H7 (cell line): ENCODE measurements at places on chromosomes 13 and 19.
A peak's percentile ranks its signal among the peaks of the same experiment; 100 is the strongest.

GRCh38 chr13:106416645-106417044 lies 118.8 kb downstream of the EFNB2 start:
- no peak for DNase-seq

- no peak for DNase-seq
Measured at GRCh38 chr13:22736768-22737092, 444.0 kb upstream of the SGCG start.

DNA sequence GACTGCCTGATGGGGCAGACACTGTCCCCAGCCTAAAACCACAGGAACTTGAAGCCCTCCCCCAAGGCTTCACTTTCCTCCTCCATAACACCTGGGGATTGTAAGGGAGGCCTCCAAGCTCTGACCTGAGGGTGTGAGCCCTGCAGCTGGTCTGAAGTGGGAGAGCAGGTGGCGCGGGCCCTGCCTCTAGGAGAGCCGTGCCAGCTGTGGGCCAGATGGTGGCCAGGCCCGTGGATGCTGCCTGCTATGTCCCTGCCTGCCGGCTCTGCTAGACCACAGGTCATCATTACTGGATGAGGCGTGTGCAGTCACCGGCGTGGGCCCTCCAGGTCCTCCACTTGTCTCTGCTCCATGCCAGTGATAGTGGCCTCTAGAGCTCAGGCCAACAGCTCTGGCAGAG lies 3.5 kb upstream of the KLHL26 start:
- no peak for DNase-seq

DNA sequence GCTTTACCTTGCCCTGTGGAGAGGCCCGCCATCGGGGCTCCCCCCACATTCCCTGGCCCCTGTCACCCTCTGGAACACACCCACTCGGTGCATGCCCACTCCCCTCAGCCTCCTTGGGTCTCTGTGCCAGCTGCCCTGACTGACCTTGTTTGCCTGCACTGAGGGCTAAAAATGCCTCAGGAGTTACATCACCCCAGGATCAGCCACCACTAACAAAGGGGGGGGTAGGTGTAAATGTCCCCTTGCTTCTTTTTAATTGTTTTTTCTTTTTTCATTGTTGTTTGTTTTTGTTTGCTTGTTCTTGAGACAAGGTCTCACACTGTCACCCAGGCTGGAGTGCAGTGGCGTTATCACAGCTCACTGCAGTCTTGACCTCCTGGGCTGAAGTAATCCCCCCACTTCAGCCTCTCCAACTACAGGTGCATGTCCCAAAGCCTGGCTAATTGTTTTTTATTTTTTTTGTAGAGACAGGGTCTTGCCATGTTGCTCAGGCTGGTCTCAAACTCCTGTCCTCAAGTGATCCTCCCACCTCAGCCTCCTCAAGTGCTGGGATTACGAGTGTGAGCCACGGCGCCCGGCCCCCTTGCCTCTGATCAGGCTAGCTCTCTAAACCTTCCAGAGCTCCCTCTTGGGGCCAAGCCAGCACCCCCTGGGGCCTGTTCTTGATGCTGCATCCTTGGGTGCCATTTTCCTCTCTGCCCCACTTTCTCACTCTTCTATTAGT lies 297.1 kb downstream of the UQCRFS1 start:
- no peak for DNase-seq

- DNase-seq: peak; percentile 29
Measured at GRCh38 chr19:11131471-11131870, 24.1 kb downstream of the SPC24 start.
